ENCODE measurements at places on chromosomes 16 and 17.

DNA sequence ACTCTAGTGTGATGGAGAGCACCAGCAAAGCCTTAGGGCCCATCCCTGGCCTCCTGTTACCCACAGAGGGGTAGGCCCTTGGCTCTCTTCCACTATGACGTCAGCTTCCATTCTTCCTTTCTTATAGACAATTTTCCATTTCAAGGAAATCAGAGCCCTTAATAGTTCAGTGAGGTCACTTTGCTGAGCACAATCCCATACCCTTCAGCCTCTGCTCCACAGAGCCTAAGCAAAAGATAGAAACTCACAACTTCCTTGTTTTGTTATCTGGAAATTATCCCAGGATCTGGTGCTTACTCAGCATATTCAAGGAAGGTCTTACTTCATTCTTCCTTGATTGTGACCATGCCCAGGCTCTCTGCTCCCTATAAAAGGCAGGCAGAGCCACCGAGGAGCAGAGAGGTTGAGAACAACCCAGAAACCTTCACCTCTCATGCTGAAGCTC lies at the start of gene CCL8:
Gene CCL8, plus strand, starts transcription at position 397 of the 445 bp plus-strand sequence. CDS start 67 bp downstream, outside the sequence.
- DNase-seq, result no peak

DNA sequence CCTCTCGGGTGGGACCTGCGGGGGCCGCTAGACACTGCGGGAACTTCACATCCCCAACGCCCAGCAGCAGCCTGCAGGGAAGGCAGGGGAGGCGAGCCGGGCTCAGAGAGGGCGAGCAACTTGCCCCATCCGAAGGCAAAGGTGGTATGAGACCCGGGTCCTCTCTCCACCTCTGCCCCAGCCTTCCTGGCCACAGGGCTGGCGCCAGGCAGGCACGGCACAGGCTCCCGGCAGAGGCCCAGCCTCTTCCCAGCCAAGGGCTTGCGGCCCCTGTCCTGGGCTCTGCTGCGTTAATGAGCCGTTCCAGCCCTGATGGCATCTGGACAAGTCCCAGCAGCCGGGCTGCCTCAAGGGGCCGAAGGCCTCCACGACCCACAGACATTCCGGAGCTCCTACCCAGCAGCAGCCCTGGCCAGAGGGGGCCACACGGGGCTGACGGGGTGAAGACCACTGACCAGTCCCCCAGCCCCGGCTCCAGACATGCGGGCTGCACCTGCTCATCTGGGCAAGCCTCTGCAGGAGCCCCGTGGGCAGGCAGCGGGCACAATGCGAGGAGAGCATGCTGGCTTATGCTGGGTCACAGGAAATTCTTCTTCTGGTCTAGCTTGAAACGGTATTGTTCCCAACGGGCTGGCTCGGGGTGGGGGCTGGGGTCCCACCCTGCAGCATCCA lies 1.2 kb upstream of the HS3ST6 start:
- DNase-seq, result no peak

DNA sequence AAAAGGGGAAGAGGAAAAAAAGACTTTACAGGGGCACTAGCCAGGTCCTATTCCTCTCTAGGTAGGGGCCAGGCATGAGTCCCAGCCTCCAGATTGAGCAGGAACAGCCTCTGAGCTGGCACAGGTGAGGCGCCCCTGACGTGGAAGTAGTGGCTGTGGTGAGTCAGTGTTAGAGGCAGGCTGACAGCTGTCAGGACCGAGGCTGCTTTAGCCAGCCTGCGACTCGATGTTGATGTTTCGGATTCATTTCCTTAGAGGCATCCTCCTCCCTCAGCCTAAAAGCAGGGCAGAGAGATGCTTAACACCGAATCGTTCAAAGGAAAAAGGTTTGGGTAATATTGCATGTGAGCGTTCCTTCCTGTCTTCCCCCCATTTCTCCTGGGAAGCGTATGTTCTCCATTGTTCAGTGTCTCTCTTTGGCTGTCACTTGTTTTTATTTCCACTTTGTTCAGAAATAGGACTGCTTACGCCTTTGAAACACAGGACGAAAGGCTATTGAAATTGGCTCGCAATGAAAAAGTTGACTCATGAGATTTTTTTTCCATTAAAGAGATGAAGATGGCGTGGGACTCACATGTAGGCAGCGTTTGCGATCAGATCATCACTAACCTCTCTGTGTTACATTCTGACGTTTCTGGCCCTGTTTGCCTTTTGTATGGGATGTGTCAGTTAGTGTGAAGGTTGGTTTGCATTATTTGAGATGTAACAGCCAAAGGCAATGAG lies 1.3 kb downstream of the KIAA0513 start:
- peak; percentile 53 for DNase-seq

DNA sequence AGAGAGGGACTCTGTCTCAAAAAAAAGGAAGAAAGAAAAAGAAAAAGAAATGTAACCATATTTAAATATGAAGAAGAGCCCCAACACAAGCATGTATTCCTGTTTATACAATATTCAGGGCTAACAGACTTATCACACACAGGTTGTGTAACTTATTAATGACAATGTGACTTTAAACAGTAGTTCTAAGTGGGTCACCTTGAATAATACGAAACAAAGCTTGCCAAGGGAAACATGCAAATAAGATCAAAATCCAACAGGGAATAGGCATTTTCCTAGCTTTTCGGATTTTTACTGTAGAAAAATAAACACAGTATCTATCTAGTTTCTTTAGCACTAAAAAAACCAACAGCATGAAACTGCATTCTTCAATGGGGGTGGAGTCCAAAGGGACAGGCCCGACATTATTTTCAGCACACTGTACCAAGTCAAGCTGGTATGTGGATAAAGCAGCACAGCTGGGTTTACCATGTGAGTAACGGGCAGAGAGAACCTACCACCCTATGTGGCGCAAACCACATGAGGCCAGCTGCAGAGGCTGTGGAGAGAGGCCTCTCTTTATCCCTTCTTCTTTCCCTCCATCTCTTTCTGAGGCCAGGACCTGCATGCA lies 45.3 kb downstream of the TOM1L2 start:
- no peak for DNase-seq

Measured in stimulated activated CD4-positive, alpha-beta T cell treated with anti-CD3 and anti-CD28 coated beads, Interleukin-1b, Interleukin-23, amount 100 ng/mL, for 1 hour (primary cell).